ENCODE measurements at places on chromosomes 3 and 15.

- DNase-seq, result no peak
Measured at GRCh38 chr15:100196326-100197058, 145.3 kb downstream of the ADAMTS17 start.

DNA sequence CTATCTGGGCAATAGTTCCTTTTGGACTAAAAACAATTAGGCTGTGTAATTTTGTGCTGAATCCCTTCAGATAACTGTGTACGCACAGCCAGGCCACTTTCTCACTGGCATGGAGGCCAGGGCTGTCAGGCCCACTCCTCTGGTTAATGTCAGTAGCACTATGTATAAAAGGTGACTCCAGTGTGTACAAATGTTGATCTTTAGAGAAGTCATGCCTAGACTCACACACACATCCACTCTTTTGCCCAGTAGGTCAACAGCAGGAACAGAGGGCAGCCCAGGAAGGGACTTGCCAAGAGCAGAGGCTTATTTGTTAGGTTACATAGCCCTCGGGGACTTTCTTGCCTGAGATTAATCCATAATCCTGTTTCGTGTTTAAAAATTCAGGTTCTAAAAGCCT is 416.6 kb upstream of the WNT5A start:
- DNase-seq, result no peak

DNA sequence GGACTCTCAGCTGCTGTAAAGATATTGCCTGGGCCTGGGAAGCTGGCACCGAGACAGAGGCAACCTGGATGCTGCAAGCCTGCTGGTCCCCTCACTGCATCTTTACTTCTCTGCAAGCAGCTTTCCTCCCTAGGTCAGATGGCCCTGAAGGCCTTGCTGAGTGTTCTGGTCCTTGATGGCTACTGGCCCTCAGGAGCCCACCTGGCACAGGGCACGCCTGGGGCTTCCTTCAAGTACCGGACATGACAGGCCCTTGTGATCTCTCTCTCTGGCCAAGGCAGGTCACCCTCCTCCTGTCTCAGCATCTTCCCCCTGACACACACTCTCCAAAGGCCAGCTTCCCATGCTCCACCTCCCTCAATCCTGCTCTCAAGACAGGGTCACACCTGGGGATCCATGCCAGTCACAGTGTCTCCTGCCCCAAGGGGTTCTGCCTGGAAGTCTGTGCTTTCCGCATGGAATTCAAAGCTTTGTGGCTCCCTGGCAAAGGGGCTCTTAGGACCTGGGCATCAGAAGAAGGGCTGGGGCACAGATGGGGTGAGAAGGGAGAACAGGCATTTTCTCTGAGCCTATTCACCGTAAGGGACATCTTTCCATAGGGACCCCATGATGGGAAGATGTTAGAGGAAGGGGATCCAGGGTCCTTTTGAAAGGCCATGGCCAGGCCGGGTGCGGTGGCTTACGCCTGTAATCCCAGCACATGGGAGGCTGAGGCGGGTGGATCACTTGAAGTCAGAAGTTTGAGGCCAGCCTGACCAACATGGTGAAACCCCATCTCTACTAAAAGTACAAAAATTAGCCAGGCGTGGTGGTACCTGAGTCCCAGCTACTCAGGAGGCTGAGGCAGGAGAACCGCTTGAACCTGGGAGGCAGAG is 4.7 kb upstream of the PAQR5 start:
- no peak for DNase-seq

DNA sequence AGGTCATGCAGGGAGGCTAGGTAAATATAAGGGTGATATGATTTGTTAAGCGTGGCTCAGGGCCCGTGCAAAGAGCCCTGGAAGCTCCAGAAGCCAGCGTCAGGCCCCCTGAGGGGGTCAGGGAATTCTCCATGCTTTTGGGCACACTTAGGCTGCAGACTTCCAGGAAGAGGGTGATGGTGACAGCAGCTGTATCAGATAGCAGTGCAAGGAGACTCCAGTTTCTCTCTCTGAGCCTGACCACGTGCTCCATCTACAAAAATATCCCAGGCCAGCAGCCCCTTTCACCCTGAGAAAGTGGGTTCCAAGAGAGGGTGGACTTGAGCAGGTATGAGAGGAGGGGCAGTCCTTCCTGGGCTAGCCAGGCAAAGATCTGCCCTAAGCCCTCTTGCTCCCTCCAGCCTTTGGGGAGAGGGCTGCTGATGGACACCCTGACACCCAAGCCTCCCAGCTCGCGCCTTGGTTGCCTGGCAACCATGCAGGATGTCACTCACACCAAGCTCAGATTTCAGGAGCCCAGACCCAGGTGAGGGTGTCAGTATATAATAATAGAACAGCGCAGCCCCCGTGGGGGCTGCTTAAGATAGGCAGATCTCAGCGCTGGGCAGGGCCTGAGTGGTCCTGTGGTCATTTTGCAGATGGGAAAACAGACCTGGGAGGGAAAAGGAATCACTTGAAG is 35.8 kb downstream of the ATP2B2 start:
- no peak for DNase-seq

GRCh38 chr3:56048946-56049345 is 419.3 kb downstream of the ERC2 start:
- no peak for DNase-seq

DNA sequence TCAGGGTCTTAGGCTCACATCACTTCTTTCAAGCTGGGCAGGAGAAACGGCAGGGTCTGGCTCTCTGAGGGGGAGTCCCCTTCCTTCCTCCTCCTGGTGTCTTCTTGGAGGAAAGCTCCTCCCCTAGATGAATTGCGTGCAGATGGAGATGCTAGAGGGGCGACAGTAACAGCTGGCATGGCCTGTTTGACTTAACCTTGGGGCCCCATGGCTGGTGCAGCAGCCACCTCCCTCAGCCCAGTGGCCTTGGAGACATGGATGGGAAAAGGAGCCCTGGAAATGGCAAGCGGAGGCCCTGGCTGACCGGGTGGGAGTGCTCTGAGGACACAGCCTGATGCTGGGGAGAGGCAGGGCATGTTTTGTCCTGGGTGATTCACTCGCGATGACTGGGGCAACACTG is 20.2 kb downstream of the PAK6 start:
- DNase-seq, result no peak

DNA sequence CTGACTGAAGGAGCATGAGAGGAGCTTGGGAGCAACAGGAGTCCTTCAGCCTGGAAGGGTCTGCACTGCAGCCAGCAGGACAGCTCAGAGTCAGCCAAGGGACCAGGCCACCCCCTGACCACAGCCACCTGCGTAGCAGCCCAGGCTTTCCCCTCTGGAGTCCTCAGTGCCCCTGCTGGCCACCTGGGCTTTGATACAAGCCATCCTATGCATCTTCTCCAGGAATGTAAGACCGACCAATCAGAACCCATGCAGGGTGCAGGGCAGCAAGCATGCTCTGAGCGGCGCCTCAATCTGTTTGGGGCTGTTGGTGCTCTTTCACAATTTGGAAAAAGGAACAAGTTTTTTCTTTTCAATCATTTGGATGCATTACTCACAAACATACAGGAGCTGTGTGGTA is 52.0 kb downstream of the DZIP1L start:
- no peak for DNase-seq

GRCh38 chr3:108159865-108160264 is 62.4 kb downstream of the IFT57 start:
- DNase-seq, result peak; percentile 81

DNA sequence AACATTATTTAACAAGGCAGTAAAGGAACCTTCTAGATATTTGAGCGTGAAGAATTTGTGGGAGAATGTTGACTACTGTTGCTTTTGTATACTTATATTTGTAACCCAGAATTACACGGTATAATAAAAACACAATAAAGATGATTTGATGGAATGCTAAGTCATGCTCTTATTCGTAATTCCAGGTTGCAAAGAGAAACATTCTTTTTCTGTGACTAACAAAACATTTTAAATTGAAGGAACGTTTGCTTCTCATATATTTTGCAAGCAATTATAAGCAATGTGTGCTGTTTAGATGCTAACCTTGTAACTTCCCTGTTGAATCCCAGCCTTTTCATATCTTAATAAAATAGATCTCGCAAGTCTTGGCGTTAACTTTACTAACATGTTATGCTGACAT is 124.4 kb upstream of the CGNL1 start:
- DNase-seq, result peak; percentile 61

GRCh38 chr15:31485431-31485830 is 158.8 kb downstream of the KLF13 start:
- DNase-seq, result no peak

DNA sequence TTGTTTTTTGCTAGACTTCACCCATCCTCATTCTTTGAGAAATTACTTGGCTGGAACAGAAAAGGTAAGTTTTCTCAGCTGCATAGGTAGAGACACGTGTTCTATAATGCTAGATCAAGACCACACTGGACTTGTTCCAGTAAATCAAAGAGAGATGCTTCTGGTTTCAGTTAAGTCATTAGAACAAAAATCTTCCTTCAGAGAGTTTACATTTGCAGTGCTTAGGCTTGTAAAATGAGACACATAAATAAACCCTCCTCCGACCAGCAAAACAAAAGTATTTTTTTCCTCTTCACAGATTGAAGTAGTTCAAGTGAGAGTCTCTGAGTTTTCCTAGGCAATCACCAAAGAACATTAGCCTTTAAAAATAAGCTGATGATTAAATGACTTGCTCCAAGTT is 87.3 kb upstream of the PROK2 start:
- DNase-seq, result no peak

DNA sequence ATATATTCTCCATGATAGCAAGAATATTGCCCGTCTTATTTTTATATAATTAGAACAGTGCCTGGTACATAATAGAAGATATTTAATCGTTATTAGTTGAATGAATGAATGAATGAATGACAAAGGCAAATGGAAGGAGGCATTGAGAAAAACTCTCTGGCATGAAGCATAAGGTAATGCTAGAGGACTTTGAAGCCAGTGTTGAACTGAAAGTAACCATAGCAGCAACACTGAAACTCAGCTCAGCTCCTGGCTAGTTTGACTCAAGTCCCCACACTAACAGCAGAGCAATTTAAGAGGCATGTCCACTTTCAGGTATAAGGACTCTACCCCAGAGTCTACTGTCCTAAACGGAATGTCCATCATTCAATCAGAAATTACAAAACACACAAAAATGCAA is 227.0 kb downstream of the CPNE4 start:
- DNase-seq, result no peak

GRCh38 chr15:52317688-52318087 is 22.1 kb upstream of the MYO5C start:
- DNase-seq, result no peak

- peak; percentile 34 for DNase-seq
Measured at GRCh38 chr15:98381446-98381845, 266.9 kb upstream of the IGF1R start.

DNA sequence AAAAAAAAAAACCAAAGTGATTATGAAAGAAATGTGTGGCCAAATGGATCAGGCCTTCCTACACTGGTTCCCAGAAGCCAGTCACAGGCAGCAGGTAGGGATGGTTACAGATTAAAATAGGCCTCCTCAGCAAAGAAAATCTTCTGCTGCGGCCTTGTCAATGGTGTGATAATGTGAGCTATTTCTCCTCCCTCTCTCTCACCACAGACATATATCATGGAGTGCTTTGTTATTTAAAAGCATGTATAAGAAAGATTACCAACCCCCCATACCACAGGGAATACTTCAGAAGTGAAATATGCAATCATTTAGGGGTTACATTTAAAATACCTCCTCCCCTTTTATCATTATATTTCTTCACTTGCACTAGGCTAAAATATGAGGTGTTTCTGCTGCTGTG is 32.2 kb upstream of the LRTM1 start:
- DNase-seq, result no peak

DNA sequence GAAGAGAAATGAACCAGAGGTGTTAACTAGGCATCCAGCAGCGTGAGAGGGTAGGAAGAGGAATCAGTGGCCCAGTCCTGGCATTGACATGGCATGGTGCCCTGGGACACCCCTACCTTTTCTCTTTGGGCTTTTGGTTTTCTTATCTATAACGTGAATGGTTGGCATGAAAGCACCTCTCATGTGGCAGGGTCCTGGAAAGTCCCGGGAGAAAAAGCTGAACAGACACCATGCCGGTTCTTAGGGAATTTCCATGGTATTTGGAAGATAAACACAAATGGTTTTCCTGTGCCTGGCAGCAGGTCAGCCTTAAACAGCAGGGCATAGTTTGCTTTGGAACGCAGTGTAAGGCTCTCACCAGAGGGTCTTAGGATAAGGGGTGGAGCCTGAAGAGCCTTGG is 15.4 kb downstream of the ARNT2 start:
- no peak for DNase-seq

- no peak for DNase-seq
Measured at GRCh38 chr3:134857356-134857755, 62.3 kb downstream of the EPHB1 start.

DNA sequence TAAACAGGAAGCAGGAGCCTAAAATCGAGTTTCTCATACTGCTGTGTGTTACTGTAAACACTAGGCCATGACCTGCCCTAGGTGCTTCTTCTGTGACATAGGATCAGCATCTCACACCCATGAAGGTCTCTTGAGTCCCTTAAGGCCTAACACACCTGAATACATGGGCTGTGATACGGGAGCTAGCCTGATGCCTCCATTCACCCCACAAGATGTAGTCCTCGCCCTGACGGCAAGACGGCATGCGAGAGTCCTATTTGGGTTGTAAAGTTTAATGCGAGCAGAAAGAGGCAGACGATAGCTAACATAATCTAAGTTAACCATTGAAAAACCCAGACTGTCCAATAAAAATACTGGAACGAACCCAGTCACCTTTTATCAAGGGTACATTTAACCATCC is 241.1 kb upstream of the ICE2 start:
- no peak for DNase-seq

GRCh38 chr3:54877730-54878129 is 50.1 kb downstream of the LRTM1 start:
- DNase-seq, result no peak

- no peak for DNase-seq
Measured at GRCh38 chr15:63066272-63066671, 23.7 kb downstream of the TPM1 start.

DNA sequence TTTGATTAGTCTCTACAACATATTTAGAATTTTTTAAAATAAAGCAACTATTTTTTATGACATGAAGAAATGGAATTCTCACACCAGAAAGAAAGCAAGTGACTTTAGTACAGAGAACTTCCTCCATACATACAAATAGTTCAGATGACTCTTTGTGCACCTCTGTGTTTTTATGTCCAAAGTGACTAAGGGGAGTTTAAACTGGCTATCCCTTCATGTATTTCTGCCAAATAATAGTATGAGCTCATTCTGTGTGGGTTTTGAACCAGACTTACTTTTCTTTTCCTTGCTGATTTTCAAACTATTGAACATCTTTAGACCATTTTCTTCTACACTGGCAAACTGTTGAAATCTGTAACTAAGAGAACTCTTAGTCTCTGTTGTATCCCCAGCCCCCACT is 196.3 kb downstream of the EPHA3 start:
- peak; percentile 5 for DNase-seq

GRCh38 chr3:135771760-135772159 is 193.8 kb upstream of the PPP2R3A start:
- DNase-seq, result no peak

- peak; percentile 43 for DNase-seq
Measured at GRCh38 chr3:138180375-138181029, 5.8 kb upstream of the DBR1 start.

DNA sequence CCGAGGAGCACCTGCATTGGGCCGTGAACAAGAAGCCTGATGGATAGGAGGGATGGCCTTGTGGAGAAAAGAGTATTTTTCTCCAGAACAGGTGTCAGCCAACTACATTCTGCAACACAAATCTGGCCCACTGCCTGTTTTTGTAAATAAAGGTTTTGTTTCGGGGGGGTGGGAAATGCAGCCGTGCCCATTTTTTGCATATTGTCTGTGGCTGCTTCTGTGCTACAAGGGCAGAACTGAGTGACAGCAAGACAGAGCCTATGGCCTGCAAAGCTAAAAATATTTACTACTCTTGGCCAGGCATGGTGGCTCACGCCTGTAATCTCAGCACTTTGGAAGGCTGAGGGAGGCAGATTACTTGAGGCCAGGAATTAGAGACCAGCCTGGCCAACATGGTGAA is 95.9 kb upstream of the AKAP13 start:
- no peak for DNase-seq
